ENCODE measurements at places on chromosomes 4 and X.
A peak's percentile ranks its signal among the peaks of the same experiment; 100 is the strongest.

DNA sequence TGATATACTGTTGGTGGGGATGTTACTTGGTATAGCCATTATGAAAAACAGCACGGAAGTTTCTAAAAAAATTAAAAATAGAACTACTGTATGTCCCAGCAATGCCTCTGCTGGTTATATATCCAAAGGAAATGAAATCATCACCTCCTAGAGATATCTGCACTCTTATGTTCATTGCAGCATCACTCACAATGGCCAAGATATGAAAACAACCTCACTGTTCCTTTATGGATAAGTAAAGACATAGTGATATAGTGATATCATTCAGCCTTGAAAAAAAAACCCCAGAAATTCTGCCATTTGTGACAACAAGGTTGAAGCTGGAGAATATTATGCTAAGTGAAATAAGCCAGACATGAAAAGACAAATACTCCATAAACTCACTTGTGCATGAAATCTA lies 543.8 kb upstream of the SLIT2 start:
- DNase-seq: no peak

GRCh38 chrX:110992611-110993010 lies 103.4 kb upstream of the PAK3 start:
- peak; percentile 17 for DNase-seq

DNA sequence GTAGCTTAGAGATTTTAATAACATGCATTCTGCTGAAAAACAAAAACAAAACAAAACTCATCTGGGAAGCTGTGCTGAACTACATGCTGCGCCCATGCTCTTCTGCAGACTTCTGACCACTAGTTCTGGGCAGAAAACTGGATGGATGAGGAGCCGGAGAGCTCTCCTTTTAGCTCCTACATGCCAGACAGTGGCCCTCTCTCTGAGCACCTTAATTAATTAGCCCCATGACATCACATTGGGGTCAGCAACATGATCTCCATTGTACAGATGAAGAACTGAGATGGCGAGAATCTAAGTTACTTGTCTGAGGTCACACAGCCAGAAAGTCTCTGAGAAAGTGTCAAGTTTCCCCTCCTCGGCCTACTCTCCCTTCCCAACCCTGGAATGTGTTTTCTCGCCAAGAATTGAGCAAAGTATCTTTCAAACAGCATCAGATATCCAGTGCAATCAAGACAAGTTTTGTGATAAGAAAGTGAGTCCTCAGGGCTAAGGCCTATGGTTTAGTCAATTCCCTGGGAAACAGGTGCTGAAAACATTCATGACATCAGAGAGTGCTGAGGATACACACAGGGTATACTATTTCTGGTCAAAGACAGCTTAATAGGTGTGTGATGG lies 21.6 kb downstream of the SCD5 start:
- no peak for DNase-seq

DNA sequence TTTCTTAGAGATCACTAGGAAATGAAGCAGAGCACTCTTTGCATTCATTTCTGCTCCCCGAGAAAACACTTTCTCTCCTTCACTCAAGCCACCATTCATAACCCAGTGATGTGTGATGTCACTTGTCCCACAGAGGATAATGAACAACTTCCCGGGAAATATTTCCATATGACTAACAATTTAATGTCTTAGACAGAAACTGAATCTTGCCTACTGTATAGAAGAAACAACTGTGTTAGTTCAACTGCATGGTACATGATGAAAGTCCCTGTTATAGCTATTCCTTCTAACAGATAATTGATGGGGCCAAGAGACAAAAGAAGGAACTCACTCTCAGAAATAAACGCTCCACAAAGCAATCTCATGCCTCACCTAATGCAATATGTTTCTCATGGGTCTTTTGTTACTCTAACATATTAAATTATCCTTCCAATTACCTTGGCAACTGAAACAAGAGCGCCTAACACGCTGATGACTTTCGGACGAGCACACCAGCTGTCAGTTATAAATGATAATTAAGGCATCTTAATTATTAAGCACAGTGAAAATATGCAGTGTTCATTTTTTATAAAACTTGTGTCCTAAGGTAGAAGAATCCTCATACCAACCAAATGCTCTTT lies 113.7 kb upstream of the TLR3 start:
- DNase-seq: no peak

- DNase-seq: no peak
Observed at GRCh38 chrX:82528525-82528924, 979.6 kb upstream of the POU3F4 start.

- DNase-seq: no peak
Observed at GRCh38 chrX:33132569-33132968, 78.8 kb downstream of the DMD start.

DNA sequence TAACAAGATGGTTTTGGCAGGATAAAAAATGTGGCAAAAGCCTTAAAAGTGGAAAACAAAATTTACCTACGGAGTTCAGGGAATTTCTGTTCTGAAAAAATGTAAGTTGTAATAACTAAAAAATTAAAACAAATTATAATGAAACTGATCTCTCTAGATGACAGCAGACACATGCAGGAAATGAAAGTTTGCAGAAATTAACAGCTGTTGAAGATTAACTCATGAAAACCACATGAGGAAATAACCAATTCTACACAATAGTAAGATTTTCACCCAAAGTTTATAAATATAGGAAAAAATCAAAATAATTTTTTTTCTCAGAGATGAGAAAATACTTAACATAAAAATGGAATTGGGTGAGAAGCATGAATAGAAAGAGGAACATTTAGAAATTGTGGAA lies 47.5 kb upstream of the UGT2B15 start:
- DNase-seq: no peak

- DNase-seq: no peak
Observed at GRCh38 chrX:48492293-48492910, 16.4 kb upstream of the PORCN start.

- DNase-seq: no peak
Observed at GRCh38 chr4:141388481-141388880, 167.8 kb downstream of the ZNF330 start.

DNA sequence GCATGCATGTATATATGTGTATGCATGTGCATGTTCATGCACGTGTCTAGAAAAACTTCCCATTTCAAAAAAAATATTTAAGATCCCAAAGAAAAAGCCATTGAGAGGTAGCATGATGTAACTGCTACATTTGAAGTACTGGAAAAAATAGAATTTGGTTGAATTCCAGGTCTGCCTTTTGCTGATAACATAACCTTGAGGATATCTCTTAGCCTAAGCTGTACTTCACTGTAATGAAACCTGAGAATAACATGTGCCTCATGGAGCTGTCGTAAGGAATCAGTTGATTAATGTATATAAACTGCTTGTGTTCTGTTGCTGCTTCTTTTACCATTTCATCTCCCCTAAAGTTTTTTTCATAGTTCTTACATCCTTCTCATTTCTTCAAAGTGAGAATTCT lies 351.8 kb downstream of the GRIA2 start:
- no peak for DNase-seq

- DNase-seq: no peak
Observed at GRCh38 chr4:150475763-150476162, 106.2 kb upstream of the MAB21L2 start.

- DNase-seq: no peak
Observed at GRCh38 chrX:49177338-49177833, 5.7 kb downstream of the PLP2 start.

DNA sequence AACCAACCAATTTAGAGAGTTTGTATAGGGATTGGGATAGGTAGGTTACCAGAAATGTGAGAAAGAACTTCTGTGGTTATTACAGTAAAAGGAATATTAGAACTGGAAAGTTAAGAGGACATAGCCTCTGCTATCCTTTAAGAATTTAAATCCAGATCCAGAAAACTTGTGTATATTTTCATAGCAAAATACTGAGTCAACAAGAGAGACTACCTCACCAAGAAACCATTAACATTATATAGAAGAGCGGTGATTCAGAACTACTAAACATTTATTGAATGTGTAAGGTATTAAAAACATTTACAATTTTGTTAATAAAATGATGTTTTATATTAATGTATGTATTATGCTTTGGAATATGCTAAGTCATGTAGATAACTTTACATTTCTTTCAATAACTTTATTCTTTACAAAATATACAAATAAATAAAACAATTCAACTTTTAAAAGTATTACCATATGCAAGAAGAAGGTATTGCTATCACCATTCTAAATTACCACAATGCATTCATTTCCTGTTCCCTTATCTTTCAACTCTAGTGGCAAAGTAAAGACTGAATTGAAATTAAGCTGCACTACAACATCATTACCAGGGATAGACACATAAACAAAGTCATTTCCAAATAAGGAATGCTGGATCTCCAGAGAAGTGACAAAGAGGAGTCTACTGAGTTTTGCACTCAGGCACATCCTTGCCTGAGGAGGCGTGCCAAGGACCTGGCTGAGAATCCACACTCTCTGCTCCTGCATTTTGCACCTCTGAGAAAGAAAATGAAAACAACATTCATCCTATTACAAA lies 6.1 kb upstream of the BDH2 start:
- no peak for DNase-seq

DNA sequence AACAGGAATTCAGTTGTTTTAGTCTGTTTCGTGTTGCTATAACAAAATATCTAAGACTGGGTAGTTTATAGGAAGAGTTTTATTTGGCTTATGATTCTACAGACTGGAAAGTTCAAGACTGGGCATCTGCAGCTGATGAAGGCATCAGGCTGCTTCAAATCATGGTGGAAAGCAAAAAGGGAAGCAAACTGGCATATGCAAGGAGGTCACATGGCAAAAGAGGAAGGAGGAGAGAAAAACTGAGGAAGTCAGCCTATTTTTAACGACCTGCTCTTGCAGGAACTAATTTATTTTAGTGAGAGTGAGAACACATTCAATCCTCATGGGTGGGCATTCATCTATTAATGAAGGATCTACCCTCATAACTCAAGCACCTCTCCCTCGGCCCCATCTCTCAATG lies 363.1 kb upstream of the HS3ST1 start:
- no peak for DNase-seq

GRCh38 chr4:154583230-154583629 lies 7.3 kb downstream of the FGA start:
- DNase-seq: no peak

DNA sequence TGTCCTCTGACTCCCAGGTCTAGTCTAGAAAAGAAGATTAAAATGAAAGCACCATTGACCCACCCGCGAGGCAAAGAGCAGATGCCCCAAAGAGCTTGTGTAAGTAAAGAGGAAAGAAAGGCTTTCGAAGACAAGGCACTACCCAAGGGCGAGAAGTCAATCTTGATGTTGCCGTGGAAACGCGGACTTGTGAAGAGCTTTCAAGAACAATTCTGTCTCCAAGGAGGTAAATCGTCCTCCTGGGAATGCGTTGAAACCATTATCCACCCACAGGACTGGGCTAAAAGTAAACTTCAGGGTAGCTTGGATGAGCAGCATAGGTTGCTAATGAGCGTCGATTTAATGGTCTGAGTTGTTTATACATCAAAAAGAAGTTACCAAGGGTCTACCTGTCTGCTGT lies 189.3 kb downstream of the DHRSX start:
- DNase-seq: no peak

DNA sequence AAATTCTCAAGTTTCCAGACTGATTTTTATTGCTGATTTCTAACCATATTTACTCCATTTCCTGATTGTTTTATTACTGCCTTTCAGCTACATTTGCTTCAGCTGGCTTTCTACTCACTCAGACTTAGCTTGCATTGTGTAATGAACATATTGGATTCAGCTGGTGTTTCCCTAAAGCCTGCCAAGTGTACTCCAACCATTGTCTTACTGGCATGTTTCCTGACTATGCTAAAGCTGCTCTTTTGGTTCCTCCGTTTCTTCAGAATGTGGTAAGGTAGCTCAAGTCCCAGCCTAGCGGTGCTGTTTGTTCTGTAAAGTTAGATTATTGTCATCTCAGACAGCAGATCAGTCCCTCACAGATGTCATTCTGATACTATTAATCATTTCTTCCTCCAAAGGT lies 53.1 kb upstream of the GLRA2 start:
- no peak for DNase-seq

DNA sequence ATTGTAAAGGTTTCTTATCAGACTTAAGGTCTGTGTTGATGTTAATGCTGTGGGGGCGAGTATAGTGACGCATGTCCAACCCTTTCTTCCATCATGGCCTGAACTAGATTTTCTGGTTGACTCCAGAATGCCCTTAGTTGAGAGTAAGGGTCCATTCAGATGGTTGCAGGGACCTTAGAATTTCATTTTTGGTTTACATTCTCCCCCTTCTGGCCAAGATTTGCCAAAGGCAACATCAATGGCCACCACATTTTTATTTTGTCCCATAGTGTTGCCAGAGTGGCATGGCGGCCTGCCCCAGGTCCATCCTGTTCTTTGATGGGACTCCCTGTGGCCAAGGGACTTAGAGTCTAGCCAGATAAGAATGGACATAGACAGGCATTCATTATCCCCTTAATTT lies 368.5 kb downstream of the GPM6A start:
- no peak for DNase-seq

Measured in MM.1S (cell line).